ENCODE measurements at places on chromosomes 2 and 18. TPM values are rescaled to one million over a fixed set of nuclear protein-coding genes. Genes with fewer than 3 reads are reported as not detected.

The SH3BP4 gene
- 20.2 TPM for total RNA-seq

The AQP12A gene
- total RNA-seq = not detected

The DARS1 gene
- 71.2 TPM for total RNA-seq

The MC4R gene
- total RNA-seq = not detected

The AOX1 gene
- total RNA-seq = 30.8 TPM

The TMEM200C gene
- not detected for total RNA-seq

The PTPN2 gene
- total RNA-seq = 35.3 TPM

DNA sequence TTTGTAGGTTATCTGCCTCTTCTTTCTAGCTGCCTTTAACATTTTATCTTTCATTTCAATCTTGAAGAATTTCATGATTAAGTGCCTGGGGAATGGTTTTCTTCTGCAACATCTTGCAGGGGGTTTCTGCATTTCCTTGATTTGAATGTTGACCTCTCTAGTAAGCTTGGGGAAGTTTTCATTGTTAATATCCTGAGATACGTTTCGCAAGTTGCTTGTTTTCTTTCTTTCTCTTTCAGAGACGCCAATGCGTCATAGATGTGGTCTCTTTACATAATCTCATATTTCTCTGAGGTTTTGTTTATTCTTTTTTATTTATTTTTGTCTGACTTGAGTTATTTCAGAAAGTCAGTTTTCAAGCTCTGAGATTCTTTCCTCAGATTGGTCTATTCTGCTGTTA, 225.7 kb downstream of the XIRP2 start:
- no peak for DNase-seq

DNA sequence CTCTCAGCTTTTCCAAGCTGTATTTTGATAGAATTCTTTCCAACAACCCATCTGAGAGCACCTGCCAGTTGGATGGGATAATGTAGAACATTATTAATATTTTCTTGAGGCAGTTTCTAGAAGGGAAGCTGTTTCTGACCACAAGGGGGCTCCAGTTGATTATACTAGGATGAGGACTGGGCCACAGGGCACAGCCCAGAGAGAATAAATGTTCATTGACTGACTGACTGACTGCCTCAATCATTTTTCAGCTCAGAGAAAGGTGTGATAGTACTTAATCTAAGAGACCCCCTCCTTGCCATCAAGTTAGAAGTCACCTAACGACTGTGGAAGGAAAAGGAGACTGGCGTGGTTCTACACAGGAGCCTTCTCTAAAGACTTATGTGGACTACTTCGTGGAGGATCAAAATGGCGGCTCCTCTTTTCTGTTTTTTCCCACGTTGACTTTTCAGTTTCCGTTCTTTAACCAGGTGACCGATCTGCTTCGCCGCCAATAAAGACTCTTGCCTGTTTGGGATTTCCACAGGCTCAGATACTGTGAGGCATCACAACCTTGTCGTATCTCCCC, 31.9 kb upstream of the CREG2 start:
- DNase-seq = peak; percentile 63

DNA sequence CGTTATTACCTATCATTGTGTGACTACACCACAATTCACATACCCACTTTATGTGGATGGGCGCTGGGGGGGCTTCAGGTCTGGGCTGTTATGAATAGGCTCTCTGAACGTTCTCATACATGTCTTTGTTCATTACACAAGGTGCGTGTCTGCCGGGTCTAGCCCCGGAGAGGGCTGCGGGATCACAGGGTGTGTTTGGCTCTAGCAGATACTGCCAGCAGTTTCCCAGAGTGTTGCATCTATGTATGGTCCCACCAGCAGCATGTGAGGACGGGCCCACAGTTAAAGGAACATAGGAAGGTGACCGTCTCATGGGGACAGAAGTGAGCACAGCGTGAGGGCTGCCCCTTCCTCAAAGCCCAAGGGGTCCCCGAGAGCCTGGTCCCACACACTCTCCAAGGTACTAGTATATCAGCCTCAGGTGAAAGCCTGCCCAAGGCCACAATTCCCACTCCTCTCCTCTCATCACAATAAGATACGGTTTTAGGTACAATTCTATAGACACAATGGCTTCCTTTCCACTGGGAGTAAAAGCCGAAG, 48.8 kb downstream of the TFCP2L1 start:
- DNase-seq = no peak

- DNase-seq = no peak
These were observed 28.8 kb upstream of the FBXO11 start for GRCh38 chr2:47935071-47935470.

DNA sequence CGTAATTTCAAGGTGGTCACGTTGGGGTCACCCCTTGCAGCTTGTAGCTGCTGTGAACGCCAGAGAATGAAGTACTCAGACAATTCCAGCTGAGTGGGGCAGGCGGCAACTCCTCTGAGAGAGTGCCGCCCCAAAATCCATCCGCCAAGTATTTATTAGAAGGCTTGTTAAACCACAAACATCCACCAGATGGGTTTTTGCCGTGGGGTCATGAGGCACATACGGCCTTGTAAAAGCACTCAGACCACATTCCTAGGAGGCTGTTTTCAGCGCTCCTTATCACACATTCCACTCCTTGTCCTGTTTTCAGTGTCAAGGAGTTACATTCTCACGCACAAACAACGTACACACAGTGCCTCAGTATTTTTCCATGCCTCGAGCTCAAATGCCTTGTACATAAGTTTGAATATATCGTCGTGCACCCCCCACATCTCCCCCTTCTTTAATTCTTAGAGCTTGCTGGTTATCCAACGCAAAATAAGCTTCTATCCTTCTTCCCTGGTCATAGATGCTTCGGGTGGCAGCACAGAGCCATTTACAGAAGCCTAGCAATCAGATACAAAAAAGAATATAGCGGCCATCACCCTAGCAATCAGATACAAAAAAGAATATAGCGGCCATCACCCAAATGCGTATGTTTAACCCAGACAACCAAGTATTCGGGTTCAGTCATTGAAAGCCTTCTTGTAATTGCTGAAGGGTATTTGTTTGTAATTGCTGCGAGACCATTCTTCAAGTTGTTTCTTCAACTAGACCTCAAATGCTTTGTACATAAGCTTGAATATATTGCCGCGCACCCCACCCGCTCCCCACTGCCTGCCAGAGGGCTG, 7.3 kb downstream of the ALPP start:
- no peak for DNase-seq

DNA sequence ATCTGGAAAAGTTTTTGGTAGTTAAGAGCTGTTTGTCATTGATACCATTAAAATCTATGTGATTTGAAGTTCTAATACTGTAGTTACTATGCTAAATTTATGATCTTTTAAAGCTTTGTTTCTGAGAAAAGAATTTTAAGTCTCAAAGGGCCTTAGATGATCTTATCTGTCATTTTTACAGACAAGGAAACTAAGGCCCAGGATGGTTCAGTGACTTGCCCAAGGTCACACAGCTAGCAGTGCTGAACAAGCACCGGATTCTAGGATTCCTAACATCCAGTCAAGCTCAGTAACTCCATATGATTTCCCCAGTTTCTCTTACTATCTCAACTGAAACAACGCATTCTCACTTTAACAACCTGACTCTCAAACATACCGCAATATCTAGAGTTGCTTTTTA, 37.7 kb downstream of the PELI1 start:
- DNase-seq = no peak

- peak; percentile 68 for DNase-seq
These were observed 568.1 kb upstream of the CRIM1 start for GRCh38 chr2:35787302-35788031.

- no peak for DNase-seq
These were observed 92.2 kb downstream of the ALPK2 start for GRCh38 chr18:58536534-58537271.

Data from HT1080 (cell line).